ENCODE measurements at places on chromosomes 4 and X.
A peak's percentile ranks its signal among the peaks of the same experiment; 100 is the strongest.

- DNase-seq = no peak
These were observed 640 bp downstream of the PHF8 start for GRCh38 chrX:54043541-54044125.

- DNase-seq = no peak
These were observed 160.4 kb upstream of the GPR101 start for GRCh38 chrX:137194164-137194563.

DNA sequence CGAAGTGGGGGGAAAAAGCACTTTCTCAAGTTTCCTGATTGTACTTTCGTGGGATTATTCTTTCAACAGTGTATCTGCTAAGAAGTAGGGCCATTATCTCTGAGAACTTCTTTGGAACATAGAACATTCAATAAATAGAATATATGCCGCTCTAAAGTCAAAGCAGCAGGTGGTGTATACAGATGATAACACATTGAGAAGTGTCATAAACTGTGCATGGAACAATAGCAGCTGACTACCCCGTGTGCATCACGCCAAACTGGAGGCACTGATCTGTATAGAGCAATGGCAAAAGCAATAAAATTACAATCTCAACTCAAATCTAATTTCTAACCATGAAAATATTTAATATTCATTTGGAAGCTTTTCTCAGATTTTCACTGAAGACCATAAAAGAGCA, 175.3 kb downstream of the DCTD start:
- DNase-seq = no peak

GRCh38 chr4:63580796-63581475, 828.3 kb downstream of the TECRL start:
- no peak for DNase-seq

DNA sequence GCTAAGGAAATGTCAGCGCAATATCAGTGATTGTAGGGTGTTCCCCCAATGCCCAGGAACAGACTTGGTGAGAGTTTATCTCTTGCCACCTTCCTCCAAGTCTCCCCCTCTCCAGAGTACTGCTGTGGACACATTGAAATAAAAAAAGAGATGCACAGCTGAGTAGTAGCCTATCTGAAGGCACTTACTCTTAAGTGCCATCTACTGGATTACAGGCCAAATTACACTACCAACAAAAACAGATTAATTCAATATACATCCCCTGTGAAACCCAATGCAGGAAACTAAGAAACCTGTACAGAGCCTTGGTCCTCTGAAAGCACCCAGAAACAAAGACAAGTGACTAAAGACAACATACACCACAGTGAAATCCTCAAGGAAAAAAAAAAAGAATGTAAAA, 460.3 kb downstream of the ZIC3 start:
- no peak for DNase-seq

DNA sequence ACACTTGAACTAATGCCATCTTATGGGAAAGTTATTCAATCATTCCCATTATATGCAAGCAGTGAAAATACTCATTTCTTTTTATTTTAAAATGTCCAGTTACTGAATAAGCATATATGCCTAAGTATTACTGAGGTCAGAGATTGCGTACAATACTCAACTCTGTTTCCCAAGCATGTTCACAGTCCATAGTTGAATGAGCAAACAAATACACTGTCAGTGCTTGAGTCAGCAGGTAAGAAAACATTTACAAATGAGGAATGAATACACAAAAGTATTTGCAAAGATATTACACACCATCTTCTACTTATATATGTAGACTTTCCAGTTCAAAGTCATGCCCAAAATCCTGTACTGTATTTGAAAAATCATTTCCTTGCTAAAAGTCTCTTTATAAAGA, 74.1 kb downstream of the TSPAN5 start:
- DNase-seq = no peak

DNA sequence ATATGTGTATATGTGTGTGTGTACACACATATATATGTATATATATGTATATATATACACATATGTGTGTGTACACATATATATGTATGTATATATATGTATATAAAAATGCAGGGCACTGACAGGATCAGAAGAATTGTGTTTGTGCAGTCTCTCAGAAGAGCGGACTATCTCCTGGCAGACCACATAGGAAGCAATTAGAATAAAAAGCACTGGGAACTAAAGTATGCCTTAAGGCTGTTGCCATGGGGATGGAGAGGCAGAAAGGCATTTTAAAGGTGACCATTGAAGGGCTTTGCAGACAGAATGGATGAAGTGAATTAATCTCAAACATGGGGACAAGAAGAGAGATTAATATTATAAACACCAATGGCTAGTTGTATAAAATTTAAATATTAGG, 33.7 kb upstream of the USP51 start:
- DNase-seq = no peak

DNA sequence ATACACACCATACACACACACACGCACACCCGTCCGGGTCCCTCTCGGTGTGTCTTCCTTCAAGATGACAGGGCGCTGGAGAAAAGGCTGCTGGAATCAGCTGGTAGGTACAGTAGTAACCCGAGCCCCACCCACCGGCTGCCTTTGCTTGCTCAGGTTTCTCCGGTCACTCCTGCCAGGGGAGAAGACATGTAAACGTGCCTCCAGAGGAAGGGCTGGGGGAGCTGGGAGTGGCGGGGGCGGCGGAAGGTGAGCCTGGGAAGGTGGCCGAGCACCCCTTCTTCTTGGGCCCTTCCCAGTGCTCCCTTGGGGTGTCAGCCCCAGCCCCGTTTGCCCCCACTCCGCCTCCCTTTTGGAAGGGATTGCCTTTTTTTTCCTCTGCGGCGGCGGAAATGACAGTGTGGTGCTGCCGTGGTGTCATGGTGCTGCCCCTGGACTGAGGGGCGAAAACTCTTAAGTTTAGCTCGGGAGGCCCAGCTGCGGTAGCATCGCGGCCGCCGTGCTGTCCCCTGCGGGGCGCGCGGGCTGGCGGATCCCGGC, at the start of gene MID2:
Gene MID2 (plus strand): TSS at position 169 of the 540 bp plus-strand sequence. CDS start 561 bp downstream, outside the sequence.
- DNase-seq = no peak

- DNase-seq = no peak
These were observed 57.8 kb downstream of the SPATA4 start for GRCh38 chr4:176137631-176138030.

- DNase-seq = no peak
These were observed 37.3 kb upstream of the BCORL1 start for GRCh38 chrX:129945131-129945530.

GRCh38 chr4:96183611-96184010, 343.7 kb downstream of the PDHA2 start:
- DNase-seq = no peak

- peak; percentile 11 for DNase-seq
These were observed 111.6 kb upstream of the PTPN13 start for GRCh38 chr4:86482306-86483172.

DNA sequence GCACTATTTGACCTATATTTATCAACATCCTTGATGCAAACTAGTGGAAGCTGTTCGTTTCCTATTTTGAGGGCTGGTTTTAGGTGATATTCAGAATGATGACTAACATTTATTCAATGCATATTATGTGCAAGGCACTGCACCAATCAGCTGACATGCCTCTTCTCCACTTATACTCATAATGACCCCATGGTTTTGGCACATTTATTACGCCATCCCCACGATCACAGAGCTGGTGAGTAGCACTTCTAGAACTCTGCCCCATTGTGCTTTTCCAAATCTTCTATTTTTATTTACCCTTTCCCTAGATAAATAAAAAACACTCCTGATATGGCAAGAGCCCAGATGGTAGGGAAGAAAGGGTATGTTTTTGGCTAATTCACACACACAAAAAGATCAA, 13.1 kb downstream of the SCML1 start:
- no peak for DNase-seq

GRCh38 chr4:63296773-63297172, 1112.5 kb downstream of the TECRL start:
- DNase-seq = no peak

GRCh38 chr4:176587920-176588319, 204.8 kb downstream of the VEGFC start:
- no peak for DNase-seq

GRCh38 chr4:158817562-158818296, 48.9 kb downstream of the FNIP2 start:
- DNase-seq = no peak

DNA sequence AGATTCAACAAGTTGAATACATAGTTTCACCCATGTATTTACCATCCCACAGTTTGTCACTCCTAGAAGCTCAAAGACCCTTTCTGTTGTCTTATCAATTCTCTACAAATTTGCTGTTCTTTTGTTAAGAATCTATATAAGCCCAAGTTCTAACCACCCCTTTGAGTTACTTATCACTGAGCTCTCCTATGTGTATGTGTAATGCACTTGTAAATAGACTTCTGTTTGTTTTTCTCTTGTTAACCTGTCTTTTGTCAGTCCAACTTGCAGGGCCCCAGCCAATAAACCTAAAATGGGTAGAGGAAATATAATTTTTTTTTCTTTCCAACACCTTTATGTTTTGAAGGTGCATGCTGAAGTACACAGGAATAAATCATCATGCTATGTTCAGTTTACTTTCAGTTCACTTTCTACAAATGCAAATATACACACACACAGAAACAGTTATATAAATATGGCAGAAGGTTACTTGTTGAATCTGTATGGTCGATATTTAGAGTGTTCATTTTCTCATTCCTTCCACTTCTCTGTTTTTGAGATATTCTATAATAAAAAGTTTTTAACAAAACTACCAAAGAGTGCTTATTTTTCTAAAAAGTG, 22.3 kb upstream of the CLOCK start:
- DNase-seq = no peak

GRCh38 chr4:15434091-15434490, 6.3 kb downstream of the C1QTNF7 start:
- no peak for DNase-seq

DNA sequence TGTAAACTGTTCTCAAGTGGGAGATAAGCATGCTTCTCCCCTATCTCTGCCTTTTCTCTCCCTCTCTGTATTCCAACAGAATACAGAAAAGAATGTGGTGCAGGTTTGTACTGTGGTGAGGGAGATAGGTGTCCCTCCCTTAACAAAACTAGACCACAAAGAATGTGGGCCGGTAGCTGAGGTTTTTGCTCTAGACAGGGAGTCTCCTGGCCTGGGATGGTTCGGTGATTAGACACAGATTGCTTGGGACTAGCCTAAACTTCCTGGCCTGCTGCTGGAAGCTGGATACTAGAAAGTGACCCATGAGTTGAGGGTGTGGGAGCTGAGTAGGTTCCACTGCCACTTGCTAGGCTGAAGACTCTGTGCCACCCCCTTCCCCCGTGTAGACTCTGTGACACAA, 143.0 kb downstream of the CXXC4 start:
- DNase-seq = no peak

DNA sequence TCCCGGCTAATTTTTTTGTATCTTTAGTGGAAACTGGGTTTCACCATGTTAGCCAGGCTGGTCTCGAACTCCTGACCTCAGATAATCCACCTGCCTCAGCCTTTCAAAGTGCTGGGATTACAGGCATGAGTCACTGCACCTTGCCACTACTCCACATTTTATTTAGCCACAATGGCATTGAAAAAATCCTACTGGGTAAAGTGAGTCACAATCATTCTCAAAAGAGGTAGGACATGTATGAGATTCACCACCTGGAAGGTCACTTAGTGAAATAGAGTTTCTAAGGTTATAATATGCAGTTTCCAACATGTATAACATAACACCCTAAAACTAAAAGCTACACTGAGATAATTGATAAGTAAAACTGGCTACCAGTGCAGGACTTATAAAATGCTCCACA, 159.2 kb downstream of the BTC start:
- DNase-seq = no peak

DNA sequence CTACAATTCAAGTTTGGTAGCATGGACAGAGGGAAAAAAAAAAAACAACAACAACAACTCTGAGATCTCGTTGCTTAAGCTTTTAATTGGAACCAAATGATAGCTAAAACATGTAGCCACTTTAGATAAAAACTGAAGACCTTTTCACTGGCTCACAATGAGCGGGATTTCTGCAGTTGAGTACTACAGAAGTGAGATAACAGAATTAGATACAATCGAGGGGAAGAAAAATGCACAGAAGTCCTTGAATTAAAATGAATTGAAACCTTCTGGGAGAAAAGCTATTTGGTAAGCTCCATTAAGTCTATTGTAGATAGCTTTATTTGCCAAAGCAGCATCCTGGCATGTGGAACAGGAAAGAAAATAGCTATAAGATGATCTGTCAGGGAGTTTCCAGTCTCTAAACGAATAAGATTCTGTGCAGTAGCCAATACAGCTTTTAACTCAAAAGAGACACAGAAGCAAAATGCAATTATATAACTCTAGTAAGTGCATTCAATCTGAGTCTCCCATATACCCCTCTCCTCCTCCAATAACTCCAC, 248.5 kb downstream of the ENOX2 start:
- DNase-seq = no peak
